ENCODE measurements at places on chromosomes 6 and 20.

GRCh38 chr20:61662968-61663331 is 402.7 kb downstream of the TAF4 start:
- DNase-seq: no peak

DNA sequence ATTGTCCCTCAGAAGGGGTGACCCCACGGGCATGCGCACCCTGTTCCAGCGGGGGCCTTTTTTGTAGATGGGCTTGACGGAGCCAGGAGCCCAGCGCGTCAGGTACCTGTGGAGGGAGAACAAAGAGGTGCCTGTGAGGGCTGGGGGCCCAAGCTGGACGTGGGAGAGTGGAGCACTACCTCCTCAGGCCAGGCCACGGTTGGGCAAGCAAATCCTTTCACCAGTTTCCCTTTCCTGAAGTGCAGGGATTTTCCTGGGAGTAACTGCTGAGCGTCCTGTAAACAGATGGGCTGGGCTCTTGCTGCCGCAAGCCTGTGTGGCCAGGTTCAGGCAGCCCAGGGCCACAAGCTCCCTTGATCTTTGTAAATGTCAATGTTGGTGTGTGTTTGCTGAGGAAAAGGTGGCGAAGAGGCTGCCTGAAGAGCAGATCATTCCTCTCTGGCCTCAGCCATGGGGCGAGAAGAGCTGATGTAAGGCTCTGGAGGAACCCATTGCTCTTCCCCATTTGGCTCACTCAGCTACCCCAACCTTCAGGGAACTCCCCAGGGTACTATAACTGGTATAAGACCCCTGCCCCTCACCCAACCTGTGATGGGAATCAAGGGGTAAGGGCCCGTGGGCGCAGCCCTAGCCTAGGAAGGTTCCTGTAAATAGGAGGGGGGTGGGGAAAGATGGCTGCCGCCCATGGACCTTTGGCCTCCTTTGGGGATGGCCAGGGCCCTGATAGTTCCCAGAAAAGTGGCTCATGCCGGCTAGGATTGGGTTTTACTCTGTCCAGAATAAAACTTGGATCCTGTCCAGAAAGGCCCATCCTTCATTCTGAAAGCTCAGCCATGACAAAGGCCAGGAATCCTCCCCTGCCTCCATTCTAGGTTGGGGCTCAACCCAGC is 15.5 kb downstream of the MRPS18A start:
- DNase-seq: no peak

GRCh38 chr20:31675828-31676608 is 38.3 kb downstream of the COX4I2 start:
- DNase-seq: peak; percentile 61

DNA sequence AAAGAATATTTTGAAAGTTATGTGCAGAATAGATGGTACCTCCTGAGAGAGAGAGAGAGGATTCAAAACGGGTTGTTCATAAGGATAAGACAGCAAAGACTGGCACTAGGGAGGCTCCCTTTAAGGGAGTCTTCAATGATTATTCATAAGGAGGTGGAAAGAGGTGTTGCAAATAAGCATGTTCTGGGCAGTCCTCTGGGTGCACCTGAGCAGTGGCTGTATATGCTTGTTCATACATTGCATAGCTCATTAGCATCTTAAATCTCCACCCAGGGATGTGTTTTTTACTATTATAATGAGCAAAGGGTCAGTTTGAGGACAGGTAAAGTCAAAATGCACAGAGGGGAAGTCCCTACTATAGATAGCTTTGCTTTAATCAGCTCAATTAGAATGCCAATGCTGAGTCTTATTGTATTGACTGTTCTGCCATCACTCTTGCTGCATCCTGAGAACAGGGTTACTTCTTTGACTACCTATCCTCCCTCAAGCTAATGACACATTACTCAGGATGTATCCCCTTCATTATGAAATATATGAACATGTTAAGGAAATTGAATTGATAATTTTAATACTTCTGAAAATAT is 10.0 kb upstream of the SIRPG start:
- DNase-seq: no peak

DNA sequence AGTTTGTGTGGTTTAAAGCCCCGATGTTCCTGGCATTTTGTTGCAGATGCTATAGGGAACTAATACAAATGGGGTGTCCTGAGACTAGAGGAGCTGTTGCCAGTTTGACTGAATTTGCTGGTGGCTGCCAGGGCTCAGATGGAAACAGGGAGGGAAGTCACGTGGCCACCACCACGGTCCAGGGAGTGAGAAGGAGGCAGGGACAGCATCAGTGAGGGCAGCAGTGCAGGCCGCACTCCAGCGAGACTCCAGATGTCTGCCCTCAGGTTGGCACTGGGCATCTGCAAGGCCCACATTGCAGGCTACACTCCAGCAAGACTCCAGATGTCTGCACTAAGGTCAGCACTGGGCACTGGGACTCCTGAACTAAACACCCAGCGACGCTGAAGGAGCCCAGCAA is 86.2 kb downstream of the RAMACL start:
- no peak for DNase-seq

DNA sequence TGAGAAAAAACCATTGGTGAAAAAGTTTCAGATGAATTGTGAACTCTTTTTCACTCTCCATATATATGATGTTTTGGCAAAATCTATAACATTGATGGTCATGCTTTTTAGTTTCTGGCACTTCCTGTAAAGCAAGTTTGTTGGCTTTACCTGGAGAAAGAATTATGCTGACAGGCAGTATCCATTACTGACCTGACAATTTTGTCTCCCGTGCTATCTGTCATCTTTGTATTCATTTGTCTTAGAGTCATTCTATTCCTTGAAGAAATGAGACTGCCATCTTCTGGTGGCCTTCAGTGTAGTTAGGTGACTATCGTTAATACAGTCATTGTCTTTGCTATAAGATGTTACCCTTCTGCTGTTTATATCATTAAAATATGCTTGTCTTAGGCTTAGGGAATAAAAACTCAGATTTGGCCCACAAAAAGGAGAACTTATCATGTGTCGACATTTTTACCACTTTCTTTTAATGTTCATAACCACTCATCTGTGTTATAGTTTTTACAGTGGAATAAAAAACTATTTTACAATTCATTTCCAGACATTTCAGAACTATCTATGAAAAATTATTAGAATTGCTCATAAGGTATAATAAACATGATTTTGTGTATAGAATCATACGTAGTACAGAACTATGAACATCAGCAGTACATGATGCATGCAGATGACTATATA is 707.0 kb downstream of the EPM2A start:
- peak; percentile 34 for DNase-seq

- no peak for DNase-seq
Measured at GRCh38 chr20:44691424-44692423, 23.4 kb upstream of the CCN5 start.

GRCh38 chr20:13639150-13639497 is 392 bp upstream of the TASP1 start:
- peak; percentile 74 for DNase-seq
